ENCODE measurements at places on chromosomes 2 and 18.

DNA sequence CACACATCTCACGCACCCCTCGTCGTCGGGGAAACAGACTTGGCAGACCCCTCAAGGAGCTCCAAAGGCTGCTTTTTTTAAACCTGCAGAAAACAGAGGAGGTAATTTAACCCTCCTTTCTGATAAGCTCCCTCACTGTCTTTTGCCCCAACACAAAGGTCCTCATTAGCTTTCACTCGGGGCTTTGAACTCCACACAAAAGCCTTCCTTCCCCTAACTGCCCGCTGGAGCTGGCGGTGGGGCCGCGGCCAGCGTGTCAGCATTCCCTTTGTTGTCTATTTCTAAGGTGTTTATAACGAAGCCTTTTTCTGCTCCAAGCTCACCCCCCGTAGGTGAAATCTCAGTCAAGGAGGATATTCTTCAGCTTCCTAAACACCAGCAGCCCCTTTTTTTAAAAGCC lies 43.5 kb upstream of the ID2 start:
- no peak for DNase-seq

DNA sequence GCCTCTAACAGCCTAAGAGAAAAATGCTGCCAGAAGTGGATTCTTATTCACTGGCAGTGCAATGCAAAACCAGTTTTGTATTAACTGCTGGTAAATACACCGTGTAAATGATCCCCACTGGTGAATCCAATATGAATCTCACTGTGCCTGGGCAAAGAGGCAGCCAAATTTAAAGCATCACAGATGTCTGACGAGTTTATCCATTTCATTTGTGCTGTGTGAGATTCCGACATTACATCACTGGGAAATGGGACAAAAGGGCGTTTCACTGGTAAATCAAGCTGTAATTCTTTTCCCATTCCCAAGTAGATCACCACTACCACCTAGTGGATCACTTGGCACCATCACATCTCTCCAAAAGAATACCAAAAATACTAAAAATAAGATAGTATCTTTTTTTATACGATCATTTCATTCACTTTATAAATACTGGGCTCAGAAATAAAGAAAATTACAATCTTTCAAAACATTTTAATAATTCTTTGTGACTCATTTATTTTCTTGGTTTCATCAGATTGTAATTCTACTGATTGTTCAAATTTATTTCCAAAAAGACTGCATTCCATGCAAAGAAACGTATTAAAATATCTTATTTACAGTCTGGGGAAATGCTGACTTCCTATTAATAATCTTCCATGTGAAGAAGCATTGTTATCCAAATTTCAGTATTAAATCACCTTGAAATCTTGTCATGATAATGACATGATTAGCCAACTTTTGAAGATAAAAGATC lies 125.6 kb downstream of the GRB14 start:
- peak; percentile 56 for DNase-seq

DNA sequence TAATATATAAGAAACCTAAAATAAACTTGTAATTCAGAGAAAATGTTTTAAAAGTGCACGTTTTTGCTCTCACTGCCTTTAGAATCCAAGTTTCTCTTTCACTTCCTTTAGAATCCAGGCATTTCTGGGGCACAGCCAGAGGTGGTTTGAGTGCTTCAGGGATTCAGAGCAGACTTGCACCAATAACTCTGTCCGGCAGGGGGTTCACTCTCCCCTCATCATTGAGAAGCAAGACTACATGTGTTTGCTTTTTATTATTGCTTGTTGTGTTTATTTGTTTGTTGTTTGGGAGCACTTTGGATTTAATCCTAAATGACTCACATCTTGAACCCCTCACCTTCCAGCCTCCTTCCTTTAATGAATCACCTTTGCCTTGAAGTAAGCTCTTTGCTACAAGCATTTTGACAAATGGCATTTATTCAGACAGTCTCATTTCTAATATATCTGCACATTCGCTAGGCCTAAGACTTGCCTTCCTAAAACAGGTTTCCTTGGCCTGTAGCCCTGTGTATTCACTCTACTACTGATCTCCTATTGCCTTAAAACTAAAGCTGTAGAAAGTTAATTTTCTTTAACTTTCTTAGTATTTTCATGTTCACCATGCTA lies 233.5 kb upstream of the ATP5MC3 start:
- DNase-seq, result peak; percentile 69

DNA sequence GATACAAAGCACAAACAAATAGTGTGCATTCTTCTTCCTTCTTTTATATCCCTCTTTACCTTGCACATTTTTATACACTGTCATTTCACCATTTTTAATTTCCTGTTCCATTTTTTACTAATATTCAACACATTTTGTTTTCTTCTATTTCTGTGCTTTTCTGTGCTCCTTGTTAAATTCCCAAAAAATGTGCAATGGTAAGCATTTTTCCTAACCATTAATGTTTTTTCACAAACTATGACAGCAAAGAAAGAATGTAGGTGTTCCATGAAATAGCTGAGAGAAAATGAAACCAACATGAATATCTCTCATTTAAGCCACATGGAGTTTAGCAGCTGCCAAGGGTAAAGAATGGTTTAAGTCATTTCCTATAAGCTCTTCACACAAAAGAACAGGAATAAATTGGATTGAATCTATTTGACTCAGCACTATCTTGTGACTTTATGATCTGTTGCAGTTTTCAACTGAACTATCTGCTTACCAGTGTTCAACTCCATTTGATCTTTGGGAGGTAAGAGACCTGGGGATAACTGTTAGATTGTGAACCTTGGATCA lies 145.7 kb upstream of the CDH19 start:
- no peak for DNase-seq

- DNase-seq, result peak; percentile 81
Measured at GRCh38 chr2:29530281-29530680, 391.1 kb downstream of the ALK start.

DNA sequence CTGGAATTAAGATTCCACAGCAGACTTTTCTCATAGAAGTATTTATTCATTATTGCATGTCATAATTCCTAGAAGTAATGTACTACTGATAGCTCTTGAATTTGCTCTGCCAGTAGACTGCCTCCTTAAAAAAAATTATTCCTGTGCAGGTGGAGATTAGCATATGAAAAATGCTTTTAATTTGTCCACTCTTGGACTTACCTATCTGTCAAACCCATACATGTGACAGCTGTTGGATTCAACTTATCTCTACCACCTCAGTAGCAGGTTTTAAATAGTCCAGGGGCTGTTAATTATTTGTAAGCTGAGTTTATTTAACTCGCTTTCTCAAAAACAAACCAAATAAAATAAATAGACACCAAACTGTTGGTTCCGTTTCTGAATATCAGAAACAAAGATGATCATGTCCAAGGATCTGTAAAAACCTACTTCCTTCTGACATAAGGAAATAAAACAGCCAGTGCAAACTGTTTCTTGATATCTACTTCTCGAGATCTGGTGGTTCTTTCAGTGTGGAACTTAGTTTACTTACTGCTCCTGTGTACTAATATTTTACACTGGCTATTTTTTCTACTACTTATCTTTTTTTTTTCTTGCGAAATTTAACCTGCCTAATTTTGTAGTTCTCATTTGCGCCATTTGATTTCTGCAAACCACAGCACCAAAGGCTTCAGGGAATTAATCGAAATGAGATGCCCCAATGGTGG lies 44.2 kb downstream of the ZEB2 start:
- no peak for DNase-seq

- no peak for DNase-seq
Measured at GRCh38 chr2:223868005-223868404, 30.6 kb upstream of the AP1S3 start.

DNA sequence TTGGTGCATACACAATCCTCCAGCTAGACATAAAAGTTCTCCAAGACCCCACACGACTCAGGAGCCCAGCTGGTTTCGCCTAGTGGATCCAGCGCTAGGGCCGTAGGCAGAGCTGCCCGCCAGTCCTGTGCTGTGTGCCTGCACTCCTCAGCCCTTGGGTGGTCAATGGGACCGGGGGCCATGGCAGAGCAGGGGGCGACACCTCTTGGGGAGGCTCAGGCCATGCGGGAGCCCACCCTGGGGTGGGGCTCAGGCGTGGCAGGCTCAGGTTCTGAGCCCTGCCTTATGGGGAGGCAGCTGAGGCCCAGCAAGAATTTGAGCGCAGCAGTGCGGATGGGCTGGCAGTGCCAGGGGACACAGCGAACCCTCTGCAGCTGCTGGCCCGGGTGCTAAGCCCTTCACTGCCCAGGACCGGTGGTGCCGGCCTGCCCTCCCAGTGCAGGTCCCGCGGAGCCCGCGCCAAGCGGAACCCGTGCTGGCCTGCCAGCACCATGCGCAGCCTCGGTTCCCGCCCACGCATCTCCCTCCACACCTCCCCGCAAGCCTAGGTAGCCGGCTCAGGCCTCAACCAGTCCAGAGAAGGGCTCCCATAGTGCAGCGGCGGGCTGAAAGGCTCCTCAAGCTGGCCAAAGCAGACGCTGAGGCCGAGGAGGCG lies 1566.6 kb upstream of the SLC39A10 start:
- DNase-seq, result no peak

DNA sequence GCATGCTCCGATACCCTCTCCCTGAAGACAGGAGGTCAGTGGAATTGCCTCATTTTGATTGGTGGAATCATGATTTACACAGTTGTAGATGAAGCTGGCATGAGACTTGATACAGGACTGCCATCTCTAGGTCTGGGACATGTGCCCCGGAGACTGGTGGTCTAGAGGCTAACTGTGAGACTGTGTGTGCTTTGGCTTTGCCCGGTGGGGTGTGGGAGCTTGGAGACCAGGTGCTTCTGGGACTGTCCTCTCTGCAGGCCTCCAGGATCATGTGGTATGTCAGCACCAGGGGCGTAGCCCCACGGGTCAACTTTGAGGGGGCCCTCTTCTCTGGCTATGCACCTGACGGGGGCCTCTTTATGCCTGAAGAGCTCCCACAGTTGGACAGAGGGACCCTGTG lies 2.7 kb downstream of the THNSL2 start:
- DNase-seq, result no peak

DNA sequence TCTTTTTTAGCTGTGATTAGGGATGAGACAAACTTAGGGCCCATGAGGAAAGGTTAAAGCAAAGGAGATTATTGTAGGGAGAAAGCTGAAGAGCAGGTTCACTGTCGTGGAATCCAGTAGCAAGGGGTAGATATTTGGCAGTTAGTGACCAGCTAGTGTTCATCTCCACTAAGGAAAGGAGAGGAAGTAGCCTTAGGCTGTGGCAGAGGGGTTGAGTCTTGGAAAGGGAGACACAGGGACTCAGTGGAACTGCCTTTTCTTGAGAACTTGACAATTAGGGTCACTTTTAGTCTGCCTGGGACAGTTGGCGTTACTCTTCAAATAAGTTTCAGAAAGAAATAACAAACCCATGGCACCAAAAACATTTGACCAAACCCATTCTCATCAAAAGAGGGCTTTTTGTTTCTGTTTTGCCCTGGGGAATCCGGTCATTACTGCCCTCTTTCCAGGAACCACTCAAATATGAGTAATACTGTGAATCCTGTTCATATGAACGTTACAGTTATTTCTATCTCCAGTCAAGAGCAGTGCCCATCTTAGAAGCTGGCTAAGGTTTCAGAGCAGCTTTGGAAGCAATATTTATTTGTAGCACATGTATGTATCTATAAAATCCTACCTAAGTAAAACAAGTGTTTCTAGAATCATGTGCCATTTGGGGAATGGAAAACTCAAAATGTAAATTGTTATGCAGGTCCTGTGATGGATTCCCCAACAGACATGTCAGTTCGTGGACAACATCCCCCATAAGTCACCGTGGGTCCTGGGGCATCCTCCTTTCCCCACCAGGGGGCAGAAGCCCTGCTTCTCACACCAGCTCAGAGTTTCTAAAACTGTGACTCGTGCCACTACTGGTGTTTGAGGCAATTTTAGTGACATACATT lies 77.3 kb upstream of the PHLPP1 start:
- DNase-seq, result peak; percentile 27

- DNase-seq, result peak; percentile 74
Measured at GRCh38 chr2:64114063-64114911, 29.9 kb downstream of the PELI1 start.

DNA sequence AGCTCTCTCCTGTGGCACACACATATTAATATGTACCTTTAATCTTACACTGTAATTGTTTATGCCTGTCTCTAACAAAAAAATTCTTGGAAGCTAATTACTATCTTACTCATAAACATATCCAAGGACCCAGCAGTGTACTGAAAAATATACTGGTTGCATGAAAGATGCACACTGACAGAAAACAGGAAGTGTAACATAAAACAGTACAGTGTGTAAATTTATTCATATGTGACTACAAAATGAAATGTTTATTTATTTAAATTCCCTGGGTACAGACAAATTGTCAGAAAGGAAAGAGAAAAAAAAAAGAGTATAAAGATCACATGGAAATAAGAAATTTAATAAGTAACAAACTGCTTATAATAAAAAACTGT lies 28.5 kb downstream of the TMEM131 start:
- DNase-seq, result no peak

GRCh38 chr2:86525421-86526340 lies 37.6 kb downstream of the CHMP3 start:
- no peak for DNase-seq

DNA sequence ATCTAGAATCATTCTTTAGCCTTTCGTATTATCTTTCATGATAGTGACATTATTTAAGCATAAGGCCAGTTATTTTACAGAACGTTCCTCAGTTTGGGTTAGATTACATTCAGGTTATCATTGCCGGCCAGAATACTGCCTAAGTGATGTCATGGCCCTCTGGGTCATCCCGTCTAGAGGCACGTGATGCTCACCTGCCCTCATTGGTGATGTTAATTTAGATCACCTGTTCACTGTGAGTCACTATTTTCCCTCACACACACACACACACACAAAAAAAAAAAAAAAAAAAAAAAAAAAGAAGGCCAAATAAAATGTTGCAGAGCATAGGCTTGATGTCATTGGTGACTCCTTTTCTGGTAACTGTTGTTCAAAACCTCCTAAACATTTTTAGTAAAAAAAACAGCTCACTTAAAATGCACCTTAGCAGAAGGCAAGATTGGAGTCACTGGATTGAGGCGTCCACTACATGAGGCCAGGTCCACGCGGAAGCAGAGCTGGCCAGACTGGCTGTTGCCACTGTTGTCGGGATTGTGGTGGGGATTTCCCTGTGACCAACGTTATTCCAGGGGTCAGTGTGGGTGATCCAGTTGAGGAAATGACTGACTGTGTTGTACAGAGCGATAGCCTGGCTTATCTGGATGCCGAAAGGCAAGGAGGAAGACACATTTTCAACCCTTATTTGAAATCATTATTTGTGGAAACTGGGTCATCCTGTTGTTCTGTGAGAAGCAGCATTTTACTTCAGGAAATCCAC lies 52.1 kb upstream of the CNGA3 start:
- DNase-seq, result no peak

DNA sequence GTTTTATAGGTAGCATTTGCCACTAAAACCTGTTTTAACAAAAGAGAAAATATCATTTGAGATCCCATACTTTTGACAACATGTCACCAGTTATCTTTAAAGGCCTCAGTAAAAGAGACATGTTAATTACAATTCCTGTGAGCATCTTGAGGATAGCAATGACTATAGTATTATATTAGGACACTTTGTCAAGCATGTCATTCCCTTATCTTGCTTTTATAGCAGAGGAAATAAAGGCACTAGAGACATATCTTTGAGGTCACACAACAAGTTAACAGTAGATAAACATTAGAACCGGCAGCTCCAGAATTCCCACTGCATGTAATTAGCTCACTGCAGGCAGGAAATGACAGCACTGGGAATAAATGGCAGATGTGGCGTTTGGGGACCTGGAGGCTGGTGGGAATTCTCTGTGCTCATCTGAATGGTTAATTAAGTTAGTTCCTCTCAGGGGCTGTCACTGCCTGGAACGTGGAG lies 25.9 kb downstream of the LYPD6B start:
- peak; percentile 71 for DNase-seq

Data from M059J (cell line).